Naive thymus-derived CD4-positive, alpha-beta T cell (primary cell): ENCODE measurements at places on chromosomes 2 and 18.

DNA sequence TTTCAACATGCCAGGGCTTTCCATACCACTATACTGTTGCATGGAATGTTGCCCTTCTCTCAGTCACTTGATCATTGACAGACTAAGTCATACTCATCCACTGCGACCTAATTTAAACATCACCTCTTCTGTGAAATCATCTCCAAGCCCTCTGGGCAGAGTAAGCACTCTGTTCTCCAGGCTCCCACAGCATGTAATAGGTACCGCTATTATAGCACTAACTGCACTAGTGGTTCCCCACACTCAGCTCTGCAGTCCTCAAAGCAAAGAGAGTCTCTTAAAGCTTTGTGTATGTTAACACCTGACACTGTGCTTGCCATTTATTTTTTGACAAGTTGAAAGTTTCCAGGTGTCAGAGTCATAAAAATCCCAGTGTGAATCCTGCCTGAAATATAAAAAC, 947.2 kb downstream of the ERBB4 start:
- DNase-seq = no peak

DNA sequence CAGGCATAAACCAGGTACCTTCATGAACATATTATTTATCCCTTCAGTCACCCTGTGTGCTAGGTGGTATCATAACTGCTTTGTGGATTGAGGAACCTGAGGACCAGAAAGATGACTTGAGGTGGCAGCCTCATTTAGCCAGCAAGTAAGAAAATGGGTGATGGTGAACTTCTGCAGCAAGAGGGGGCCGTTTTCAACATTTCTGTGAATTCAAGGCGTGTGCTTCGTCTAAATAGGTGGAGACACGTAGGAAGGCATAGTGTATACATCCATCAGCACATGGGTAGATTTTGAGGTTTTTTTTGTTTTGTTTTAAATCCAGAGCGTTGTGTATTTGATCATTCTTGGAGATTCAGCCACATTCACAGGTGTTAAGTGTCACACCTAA, 118.7 kb downstream of the SPTBN1 start:
- DNase-seq = no peak

DNA sequence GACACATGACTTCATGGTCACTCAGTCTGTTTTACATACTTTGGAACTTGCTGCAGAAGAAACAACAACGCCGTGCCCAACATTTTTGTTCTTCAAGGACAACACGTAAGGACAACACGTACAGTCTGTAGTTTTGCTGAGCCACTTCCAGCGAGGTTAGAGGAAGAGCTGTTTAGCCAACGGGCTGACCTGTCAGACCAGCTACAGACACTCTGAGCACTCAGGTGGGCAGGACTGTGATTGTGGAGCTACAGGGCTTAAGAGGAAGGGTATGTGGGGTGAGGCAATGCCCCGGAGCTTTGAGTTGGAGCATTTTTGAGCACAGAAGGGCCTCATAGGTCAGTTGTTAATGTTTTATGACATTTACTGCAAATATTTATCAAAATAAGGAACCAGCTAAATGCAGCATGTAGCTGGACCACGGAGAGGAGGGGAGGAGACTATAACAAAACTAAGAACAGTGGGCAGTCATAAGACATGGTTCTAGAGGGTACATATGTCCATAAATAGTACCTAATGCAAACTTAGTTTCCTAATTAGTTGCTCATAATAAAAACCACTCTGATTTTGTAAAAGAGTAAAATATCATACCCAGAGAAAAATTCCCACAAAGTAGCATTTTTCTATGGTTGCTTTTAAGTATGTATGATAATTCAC, 26.3 kb upstream of the NPC1 start:
- no peak for DNase-seq

DNA sequence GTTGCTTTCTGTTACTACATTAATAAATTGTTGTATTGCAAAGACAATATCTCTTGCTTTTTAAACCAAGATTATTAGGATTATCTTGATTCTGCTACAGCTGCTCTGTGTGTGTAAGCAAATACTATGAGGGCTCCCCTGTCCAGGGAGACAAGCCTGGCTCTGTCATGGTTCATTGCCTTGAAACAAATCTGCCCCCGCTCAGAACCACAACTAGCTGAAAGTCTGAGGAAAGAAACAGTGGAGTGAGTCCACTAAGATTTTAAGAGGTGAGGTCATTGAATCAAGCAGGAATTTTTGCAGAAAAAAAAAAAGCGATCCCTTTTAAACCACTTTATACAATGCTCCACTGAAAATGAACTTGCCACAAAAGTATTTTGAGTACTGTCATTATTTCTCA, 30.8 kb upstream of the LRRTM4 start:
- no peak for DNase-seq

- no peak for DNase-seq
Observed at GRCh38 chr18:11320986-11321385, 171.6 kb upstream of the PIEZO2 start.

GRCh38 chr2:216539791-216540241, 41.2 kb downstream of the RPL37A start:
- DNase-seq = no peak

GRCh38 chr2:60652832-60653340, 99.4 kb upstream of the BCL11A start:
- DNase-seq = no peak
